ENCODE measurements at places on chromosomes 16 and 17.

DNA sequence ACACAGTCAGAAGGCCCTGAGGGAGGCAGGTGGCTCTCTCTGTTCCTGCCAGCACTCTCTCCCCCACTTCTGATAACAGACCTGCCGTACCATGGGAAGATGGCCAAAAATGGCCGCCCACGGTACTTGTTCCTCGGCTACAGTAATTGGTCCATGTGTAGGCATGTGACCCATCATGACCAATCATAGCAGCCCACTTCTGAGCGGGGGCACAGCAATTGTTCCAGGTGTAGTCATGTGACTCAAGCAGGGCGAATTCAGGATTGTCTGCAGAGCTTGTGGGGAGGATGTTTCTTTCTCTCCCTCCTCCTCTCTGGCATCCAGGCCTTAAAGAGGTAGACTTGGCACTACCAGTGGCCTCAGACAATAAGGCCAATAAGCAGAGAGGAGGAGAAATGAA is 250.4 kb downstream of the MRTFB start:
- no peak for DNase-seq

- peak; percentile 66 for DNase-seq
Measured at GRCh38 chr16:273547-274421, 2.0 kb downstream of the RGS11 start.

DNA sequence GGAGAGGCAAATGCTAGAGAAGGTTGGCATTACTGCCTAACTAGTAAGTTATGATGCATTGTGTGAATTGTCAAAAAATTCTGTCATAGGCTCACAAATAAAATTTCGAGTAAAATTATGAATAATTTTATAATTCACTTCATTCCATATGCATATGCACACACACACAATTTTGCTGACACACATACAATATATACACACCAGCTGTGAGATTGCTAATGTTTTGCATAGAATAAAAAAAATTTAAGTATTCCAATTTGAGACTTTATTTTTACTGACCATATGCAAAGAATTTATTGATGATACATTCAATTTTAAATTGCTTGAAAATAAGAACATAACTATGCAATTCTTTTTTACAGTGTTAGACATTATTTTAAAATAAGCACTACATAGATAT is 6.8 kb upstream of the TMEM100 start:
- DNase-seq = no peak

DNA sequence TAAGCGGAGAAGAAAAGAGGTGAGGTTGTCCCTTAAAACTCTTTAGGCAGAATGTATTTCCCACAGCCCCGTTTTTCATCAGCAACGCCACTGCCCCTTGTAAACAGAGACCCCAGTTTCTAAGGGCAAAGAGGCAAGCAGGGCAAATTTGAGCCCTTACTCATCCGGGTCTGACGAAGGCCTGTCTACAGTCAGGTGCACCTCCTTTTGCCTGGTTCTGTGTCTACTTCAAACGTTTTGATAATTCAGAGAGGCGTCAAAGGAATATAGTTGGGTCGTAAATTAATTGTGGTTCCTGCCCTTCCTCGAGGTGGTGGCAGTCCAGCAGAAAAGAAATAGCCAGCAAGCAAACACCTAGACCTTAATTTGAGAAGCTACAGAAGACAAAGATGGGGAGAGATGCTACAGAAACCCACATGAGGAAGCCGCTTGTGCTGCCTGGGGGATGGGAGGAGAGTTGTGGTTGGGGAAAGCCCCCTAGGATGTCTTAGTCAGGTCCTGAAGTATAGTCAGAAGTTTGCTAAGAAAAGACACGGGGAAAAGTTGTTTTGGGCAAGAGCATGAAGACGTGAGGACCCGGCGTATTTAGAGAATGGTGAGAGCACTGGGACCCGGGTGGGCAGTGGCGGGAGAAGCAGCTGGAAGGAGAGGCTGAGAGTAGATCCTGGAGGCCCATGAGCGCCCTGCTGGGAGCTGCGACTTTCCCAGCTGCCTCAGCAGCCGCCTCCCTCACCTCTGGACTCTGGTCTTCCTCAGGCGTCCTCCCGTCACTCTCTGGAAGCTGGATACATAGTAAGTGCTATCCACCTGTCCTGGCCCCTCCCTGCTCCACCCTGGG is 2.4 kb downstream of the FBRS start:
- no peak for DNase-seq

DNA sequence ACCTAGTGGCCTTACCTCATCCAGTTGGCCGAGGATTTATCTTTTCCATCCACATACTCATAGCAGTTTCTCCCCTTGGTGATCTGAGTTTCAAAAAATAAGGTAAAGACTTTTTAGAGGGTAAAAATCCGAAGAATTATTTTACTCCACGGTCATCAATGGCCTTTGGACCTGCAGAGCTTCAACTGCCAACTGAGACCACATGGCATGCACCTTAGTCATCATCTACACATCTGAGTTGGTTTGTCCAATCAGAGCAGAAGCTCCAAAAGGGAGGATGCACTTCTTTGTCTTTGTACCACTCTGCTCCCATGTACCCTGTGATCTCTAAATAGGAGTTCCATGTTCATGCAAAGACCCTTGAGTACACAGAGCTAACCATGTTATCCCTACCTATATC is 15.7 kb downstream of the PRDM7 start:
- DNase-seq = no peak

DNA sequence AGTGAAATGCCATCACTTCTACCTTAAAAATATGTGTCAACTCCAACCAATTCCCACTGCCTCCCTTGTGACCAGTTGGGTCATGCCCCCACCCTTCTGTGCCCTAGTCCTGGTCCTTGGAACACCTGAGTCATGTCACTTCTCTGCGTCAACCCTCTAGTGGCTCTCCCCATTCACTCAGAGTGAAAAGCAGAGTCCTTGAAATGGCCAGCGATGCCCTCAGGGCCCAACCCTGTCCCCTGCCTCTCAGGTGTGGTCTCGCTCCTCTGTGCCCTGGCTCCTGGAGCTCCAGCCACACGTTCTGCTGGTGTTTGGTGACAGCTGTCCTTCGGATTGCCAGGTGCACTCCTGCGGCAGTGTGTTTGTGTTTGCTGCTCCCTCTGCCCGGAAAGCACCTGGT is 89.2 kb downstream of the SPECC1 start:
- no peak for DNase-seq

DNA sequence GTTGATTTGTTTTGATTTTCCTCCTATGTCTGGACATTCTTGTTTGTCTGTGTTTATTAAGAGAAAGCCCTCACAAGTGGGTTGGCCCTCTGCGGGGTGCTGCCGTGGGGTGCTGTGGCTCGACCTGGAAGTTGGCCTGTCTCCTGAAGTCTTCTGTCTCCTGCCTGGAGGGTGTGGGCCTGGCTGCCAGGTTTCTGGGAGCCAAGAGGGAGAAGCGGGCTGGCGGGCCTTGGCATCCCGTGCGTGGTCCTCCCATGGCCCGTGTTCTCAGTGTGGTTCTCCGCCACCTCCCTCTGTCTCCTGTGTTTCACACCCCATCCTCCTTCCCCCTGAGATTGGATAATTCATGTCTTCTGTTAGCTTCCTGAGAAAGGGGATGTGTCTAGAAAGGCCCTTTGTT is 69.6 kb downstream of the RNF213 start:
- DNase-seq = no peak

GRCh38 chr17:3959921-3960601 is 4.2 kb downstream of the ATP2A3 start:
- DNase-seq = no peak

DNA sequence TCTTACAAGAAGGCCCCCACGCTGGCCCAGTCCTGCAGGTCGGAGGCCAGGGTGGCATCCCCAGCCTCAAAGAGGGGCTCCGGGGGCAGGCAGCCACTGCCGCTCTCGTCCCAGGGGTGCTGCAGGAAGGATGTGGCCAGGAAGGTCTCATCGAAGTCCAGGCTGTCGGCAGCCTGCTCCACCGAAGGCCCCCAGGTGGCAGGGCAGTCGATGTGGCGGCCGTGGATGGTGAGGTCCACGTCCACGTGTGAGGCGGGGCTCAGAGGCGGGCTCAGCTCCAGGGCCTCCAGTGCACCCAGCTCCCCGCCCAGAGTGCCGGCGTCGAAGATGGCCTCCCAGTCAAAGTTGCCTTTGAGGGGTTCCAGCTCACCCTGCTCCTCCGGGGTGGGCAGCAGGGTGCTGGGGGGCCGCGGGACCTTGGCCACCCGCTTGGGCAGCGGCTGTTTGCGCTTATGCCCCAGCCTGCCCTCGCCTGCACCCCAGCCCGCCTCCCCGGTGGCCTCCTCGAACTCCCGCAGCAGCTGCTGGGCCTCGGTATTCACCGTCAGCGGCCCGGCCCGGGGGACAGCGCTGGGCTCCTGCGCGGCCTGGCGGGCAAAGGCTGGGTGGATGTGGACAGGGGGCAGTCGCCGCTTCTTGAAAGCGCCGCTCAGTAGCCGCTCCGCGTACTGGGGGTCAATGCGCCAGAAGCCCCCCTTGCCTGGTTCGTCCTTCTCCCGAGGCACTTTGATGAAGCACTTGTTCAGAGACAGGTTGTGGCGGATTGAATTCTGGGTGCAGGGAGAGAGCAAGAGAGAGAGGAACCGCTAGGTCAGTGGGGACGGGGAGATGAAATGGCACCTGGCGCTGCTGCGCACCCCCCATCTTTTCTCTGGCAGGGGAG is 3.5 kb downstream of the FOXJ1 start:
- no peak for DNase-seq

GRCh38 chr16:50884066-50884860 is 142.4 kb downstream of the CYLD start:
- peak; percentile 2 for DNase-seq

GRCh38 chr17:77793146-77793970 is 165.1 kb upstream of the TNRC6C start:
- DNase-seq = no peak

GRCh38 chr17:62703776-62704380 is 76.4 kb downstream of the MRC2 start:
- peak; percentile 45 for DNase-seq

DNA sequence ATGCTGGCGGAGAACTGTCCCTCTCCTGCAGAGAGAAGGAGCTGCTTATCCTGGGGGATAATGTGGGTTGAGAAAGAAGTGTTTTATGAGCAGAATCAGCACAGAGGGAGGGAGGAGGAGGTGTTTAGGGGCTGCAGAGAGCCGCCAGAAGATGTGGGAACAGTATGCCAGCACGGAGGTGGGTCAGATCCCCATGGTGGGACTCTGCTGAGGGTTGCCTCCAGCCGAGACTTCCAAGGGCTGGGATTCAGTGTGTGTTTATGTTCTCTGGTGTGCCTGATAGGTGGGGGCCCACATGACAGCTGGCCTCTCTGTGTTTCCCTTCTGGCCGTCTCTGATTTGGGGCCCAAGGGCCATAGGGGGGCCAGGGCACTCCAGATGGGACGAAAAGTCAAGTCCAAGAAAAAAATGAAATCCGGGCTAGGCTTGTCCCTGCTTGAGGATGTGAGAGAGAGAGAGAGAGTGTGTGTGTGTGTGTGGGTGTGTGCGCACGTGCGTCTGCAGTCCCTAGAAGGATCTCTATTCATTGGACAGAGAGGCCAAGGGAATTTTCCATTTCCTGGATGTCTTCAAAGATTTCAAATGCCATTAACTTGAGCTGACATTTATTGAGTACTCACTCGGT is 21.6 kb downstream of the PRKCB start:
- no peak for DNase-seq
